ENCODE measurements at places on chromosomes 3 and 15.
A peak's percentile ranks its signal among the peaks of the same experiment; 100 is the strongest.

DNA sequence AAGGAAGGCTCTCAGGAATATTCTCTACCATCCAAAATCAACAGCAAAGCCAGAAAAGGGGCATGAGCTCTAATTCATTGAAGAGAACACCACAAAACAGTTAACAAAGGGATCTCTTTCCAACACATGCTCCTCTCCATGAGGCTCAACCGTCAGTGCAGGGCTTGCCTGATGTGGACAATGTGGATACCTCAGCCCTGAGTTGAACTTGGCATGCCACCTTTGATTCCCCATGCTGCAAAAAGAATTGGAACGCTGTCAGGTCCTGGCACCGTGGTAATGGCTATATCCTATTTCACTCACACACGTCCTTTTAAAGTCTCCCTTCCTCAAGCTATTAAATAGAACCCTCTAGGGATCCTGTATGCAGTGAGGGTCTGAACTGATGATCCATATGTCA lies 30.7 kb upstream of the IP6K2 start:
- no peak for DNase-seq

GRCh38 chr3:184486614-184487013 lies 75.0 kb upstream of the EPHB3 start:
- DNase-seq: no peak

GRCh38 chr15:58742022-58742813 lies 7.3 kb downstream of the ADAM10 start:
- no peak for DNase-seq

- peak; percentile 90 for DNase-seq
Measured at GRCh38 chr3:11600501-11601282, 43.0 kb downstream of the VGLL4 start.

- no peak for DNase-seq
Measured at GRCh38 chr3:107662586-107662985, 139.8 kb downstream of the BBX start.

GRCh38 chr3:170941551-170941950 lies 33.1 kb upstream of the EIF5A2 start:
- no peak for DNase-seq

DNA sequence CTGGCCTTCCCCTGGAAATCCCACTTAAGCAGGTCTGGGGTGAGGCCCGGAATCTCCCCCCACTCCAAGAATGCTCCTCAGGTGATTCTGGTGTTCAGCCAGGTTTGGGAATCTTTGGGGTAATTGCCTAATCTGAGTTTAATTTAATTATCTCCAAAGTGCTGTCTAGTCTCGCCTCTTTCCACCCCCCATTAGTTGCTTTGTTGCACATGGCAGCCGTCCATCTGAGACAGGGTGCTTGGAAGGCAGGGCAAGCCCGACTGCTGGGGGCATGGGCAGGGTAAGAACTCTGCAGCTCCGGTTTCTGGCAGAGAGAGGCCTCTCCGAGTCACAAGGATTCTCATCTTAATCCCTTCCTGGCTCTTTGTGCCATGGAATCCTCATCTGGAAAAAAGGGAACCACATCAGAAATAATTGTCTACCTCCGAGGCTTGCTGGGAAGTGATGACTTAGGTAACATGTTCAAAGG lies 15.0 kb downstream of the IL17RD start:
- no peak for DNase-seq

GRCh38 chr3:27545061-27545460 lies 60.9 kb upstream of the SLC4A7 start:
- DNase-seq: no peak

GRCh38 chr3:24548278-24548677 lies 53.6 kb upstream of the THRB start:
- DNase-seq: no peak

DNA sequence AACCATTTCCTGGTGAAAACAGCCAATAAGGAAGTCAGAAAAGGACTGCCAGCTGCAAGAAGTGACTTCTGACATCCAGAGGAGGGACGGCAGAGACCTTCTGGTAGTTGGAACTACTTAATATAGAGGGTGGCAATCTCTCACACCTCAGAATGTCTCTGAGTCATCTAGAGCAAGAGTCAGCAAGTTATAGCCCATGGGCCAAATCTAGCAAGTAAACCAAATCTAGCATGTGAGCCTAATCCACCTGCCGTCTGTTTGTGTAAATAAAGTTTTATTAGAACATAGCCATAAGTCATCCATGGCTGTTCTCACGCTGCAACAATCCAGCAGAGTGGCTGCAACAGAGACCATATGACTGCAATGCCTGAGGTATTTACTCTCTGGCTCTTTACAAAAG lies 160.5 kb upstream of the NR2E3 start:
- DNase-seq: no peak

DNA sequence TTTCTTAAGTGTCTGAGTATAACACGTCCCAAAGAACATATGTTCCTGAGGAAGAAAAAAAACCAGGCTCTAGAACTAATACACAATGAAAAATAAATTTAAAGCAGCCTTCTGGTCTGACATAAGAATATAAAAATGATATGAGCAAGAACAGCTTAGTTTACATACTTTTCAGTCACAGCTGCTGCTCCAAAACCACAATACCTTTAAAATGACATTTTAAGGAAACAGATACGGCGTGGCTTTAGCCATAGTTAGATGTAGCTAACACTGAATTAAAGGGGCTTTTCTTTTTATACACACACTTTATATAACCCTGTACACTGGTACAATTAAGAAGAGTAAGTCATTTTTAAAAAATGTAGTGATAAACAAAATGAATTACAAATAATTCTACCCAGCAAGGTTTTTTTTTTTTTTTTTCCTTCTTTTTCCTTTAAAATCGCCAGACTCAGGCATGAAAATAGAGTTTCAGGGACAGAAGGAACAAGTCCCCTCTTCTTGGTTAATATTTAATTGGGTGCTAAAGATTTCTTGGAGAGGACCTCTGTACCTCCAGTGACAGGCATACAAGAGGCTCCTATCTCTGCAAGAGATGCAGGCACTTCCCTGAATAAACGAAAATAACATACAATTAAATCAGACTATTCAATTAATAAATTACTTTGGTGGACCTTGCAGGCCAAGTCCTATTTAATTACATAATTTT lies 265.6 kb downstream of the FOXP1 start:
- DNase-seq: no peak

GRCh38 chr3:194489736-194490612 lies 3.2 kb upstream of the ATP13A3 start:
- DNase-seq: no peak

DNA sequence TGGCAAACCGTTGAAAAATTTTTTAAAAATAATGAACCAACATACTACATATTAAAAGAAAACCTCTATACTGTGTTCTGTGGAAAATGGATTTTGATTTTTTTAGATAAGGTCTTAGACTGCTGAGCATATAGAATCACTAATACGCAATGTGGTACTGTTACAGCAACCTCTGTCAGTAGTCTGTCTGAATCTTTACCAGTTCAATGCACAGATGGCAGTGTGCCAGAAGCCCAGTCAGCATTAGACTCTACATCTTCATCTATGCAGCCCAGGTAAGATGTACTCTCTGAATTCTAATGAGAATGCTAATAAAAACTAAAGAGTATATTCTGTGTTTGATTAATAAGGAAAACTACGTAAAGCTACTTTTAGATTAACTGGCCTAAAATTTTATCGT lies 31.3 kb upstream of the FAH start:
- no peak for DNase-seq

DNA sequence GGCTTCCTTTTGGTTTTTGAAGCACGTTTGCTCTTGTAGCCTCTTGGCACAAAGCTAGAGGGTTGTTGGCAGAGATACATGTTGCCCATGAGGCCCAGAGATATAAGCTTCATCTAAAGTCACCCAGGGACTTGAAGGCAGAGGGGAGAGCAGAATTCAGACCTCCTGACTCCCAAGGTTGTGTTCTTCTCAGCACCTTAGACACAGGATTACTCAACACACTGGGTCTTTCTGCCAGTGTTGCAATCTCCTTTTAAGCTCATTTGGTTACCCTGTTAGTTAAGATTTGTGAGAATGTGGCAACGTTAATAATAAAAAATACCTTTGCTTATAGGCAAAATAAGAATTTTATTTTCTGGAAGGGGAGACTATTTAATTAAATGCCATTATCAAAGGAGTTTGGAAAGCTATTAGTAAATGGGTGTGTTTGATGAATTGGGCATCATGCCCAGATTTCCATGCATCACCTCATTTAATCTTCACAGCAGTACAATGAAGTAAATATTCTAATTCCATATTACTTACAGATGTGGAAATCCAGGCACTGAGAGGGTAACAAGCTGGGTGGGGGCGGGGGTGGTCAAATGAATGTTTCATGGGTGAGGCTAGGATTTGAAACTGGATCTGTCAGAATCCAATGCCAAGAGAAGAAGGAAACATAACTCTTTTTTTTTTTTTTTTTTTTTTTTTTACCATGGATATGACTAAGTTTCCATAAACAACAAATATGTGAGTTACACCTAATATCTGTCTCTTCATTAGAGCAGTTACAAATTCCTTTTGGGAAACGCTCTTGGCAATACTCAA lies 183.3 kb downstream of the NR1D2 start:
- DNase-seq: no peak

DNA sequence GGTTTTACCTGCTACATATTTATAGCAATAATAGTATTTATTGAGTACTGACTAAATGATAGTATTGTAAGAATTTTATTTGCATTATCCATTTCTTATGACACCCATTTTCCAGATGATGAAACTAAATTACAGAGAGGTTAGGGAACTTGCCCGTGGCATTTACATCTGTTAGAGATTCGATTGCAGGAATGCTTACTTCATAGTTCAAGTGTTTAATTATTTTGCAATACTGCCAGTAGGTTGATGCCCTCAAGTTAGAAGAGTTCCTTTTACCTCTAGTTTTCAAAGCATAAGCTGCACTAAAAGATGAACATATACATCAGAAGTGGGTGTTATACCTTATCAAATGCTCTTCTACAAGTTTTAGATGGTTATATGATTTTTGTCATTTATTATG lies 362.8 kb upstream of the RGMA start:
- no peak for DNase-seq

- DNase-seq: peak; percentile 59
Measured at GRCh38 chr3:8301977-8302735, 199.5 kb upstream of the LMCD1 start.

- DNase-seq: no peak
Measured at GRCh38 chr3:107997671-107998070, 93.2 kb downstream of the CD47 start.

GRCh38 chr15:93566762-93567161 lies 477.8 kb upstream of the RGMA start:
- no peak for DNase-seq

GRCh38 chr3:190096345-190096744 lies 24.4 kb downstream of the P3H2 start:
- DNase-seq: no peak

GRCh38 chr3:105731686-105732085 lies 137.1 kb downstream of the CBLB start:
- no peak for DNase-seq

DNA sequence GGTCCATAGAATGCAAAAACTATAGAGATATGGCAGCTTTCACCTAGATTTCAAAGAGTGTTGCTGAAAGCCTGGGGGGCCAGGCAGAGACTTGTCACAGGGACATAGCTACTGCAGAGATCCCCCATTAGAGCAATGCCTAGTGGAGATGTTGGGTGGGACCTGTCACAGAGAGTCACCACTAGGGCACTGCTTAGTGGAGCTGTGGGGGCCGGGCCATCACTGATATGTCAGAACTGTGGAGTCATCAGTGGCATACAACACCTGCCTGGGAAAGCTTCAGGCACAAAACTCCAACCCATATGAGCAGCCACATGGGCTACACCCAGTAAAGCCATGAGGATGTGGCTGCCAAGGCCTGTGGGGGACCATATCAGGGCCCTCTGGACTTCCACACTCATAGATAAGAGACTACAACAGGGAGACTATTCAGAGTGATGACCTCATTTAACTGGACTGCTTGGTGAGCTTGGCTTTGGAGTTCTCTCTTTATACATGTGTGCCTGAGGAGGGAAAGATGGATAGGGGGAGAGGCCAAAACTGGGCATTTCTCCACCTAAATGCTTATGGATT lies 176.3 kb downstream of the ZNF621 start:
- DNase-seq: no peak

- no peak for DNase-seq
Measured at GRCh38 chr3:140599496-140599895, 78.4 kb upstream of the TRIM42 start.

GRCh38 chr15:93294896-93295295 lies 205.9 kb upstream of the RGMA start:
- no peak for DNase-seq

- DNase-seq: no peak
Measured at GRCh38 chr3:197068077-197068476, 38.5 kb upstream of the MELTF start.

DNA sequence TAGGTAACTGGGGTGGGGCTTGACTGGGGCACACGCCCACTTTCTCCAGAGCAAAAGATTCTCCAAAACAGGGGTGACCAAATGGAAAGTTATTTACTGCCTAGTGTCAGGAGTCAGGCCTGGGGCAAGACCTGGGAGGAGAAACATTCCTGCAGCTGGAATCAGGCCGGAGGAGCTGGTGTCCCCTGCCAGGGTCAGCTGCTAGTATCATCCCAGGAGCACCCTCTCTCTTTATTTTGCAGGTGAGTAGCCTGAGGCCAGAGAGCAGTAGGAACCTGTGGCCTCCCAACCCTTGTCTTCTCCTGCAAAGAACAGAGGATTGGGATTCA lies 32.9 kb downstream of the DNAJB8 start:
- DNase-seq: no peak

DNA sequence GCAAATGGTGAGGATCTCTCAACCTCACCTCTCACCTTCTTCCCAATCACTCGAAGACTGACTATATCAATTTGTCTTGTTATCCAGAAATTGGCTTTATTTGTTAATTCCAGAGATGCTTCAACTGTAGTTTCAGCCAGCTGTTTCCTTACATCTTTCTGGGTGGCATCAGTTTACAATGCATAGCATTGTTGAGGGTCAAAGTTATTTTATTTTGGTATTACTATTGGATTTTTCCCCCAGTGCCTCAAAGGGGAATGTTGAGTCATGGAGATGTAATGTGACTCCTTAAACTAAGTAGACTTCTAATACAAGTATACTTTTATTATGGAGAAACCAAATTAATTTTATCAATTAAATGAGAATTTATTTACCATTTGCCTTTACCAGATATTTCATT lies 351.6 kb downstream of the TIGIT start:
- DNase-seq: no peak

DNA sequence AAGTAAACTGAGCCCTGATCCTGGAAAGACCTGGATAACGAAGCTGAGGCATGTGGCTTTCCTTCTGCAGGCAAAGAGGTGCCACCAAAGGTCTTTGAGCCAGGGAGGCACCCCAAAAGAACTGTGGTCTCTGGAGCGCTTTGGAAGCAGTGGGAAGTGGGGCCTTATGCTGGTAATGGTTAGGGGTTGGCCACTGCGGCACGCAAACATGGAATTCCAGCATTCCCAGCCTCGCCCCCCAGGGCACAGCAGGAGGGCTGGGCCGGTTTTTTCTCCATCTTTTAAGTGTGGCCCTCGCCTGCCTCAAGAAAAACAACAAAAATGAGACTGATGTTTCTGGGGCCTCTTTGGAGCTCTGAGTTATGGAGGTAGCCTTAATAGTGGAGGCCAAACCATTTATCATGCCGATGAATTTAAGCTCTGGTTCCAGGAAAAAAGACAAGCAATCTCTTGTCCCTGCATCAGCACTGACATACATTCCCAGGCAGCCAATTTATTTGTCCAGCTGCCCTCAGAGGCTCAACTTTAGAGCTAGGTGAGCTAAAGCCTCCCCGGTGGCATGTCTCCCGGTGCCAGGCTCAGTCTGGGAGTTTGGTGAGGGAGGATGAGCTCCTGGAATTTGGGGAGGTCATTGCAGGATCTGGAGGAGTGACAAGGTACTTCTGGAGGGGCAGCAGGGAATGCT lies 109.0 kb downstream of the TLE3 start:
- DNase-seq: no peak

All from NT2/D1 (cell line).